ENCODE measurements at places on chromosomes 6 and 20.

DNA sequence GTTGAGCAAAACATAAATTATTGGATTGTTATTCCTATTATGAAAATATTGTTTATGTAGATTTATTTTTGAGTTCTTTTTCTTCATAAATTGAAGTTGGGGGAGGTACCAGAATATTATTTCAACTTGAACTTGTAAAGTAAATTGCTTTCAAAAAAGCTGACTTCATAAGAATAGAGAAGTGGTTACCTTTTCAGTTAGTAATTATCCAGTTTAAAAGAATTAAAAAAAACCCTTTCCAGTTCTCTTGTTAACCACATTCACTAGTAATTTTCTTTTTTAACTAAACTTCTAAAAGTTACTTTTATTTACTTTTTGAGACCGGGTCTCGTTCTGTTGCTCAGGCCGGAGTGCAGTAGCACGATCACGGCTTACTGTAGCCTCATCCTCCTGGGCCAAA lies 124.3 kb downstream of the CDKAL1 start:
- DNase-seq, result no peak

DNA sequence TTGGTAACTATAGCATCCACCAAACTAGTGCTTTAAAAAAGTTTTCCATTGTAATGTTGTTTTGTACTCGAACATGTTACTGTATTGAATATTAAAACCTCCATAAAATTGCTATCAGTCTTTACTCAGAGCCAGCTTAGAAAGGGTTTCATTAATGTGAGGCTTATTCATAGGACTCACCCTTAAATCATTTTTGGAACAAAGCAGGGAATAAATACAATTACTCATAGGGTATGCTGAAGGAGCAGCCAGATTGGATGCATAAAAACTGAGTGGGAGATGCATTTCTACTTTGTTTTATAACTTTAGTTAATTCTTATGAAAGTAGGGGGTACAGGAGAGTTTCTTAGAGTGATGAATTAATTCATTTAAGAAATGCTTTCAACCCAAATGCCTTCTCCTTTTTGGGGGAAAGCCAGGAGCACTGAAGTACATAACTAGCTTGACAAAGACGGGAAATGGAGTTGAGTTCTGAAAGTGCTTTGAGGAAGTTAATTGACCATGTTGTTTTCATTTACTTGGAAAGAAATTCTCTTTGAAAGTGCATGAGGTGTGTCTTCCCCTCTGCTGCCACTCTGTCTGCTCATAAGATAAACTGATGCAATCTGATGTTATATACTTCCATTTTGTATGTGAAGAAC lies 90.3 kb downstream of the RNF144B start:
- DNase-seq, result no peak

GRCh38 chr20:40110311-40110831 lies 578.7 kb downstream of the MAFB start:
- no peak for DNase-seq

- peak; percentile 89 for DNase-seq
These were observed 616 bp downstream of the TUBB start for GRCh38 chr6:30720738-30721197.

GRCh38 chr6:114181664-114182063 lies 161.2 kb downstream of the HS3ST5 start:
- DNase-seq, result no peak

GRCh38 chr6:41355952-41356351 lies 20.5 kb downstream of the NCR2 start:
- DNase-seq, result no peak

- DNase-seq, result no peak
These were observed 202.2 kb downstream of the PTPRT start for GRCh38 chr20:42987376-42988114.
